Left ventricle myocardium inferior (tissue), 1 donor: ENCODE measurements at places on chromosomes 5 and 9. TPM values are rescaled to one million over a fixed set of nuclear protein-coding genes. Genes with fewer than 3 reads are reported as not detected.
A peak's percentile ranks its signal among the peaks of the same experiment; 100 is the strongest.

- no peak for DNase-seq
- H3K27ac ChIP-seq, result peak overlapping the region; percentile 89
- no peaks in the 10 kb centered on the region for H3K36me3 ChIP-seq
- peaks cover 59% of the 10 kb centered on the region for H3K4me1 ChIP-seq
These were observed 30.9 kb downstream of the PRKACG start for GRCh38 chr9:68983008-68983411.

DNA sequence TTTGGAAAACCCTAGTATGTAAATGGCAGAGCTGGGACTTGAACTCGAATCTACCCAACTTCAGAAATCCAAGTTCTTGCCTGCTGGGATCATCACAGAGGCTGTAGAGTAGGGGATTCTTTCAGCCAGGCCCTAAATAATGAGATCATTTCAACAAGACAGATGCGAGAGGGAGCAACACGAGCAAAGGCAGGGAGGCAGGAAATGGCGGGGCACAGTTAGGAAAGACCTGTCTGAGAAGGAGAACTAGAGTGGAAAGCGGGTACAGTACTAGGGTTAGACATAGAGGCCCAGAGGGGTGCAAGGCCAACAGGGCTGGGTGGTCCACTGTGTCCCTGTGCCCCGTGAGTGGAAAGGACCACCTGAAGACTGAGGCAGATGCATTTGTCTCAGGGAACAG lies 46.1 kb downstream of the MVB12B start:
- no peak for DNase-seq
- H3K36me3 ChIP-seq, result no peaks in the 10 kb centered on the region
- H3K4me3 ChIP-seq, result no peak overlapping the region

DNA sequence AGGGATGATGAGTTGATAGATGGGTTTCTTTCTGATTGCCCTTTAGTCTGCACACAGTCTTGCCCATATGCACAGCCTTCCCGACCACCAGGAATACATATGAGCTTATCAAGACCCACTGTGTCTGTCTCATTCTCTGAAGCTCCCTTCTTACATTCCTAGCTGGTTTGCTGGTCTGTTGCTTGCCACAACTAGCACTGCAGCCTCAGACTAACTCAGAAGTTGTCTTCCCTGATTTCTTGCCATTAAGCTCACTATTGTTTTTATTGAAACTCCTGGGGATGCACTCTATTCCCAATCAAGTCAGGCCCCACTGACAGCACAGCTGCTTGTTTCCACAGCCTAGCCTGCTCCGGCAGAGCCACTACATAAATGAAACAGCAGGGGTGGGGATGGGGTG lies 97.5 kb downstream of the SAXO1 start:
- no peak overlapping the region for H3K27ac ChIP-seq
- no peak for DNase-seq
- H3K27me3 ChIP-seq, result peaks cover 21% of the 10 kb centered on the region
- H3K4me3 ChIP-seq, result no peak overlapping the region

Gene CCL19
- 0.69 TPM for total RNA-seq
